ENCODE measurements at places on chromosomes 6 and 20.

- DNase-seq = no peak
Measured at GRCh38 chr6:72287801-72288200, 334.1 kb upstream of the KCNQ5 start.

GRCh38 chr6:109736273-109737025 lies 45.4 kb downstream of the FIG4 start:
- no peak for DNase-seq

GRCh38 chr6:73152966-73153757 lies 72.1 kb downstream of the KHDC1L start:
- DNase-seq = no peak

GRCh38 chr20:2595076-2595475 lies 57.4 kb upstream of the NOP56 start:
- DNase-seq = no peak

DNA sequence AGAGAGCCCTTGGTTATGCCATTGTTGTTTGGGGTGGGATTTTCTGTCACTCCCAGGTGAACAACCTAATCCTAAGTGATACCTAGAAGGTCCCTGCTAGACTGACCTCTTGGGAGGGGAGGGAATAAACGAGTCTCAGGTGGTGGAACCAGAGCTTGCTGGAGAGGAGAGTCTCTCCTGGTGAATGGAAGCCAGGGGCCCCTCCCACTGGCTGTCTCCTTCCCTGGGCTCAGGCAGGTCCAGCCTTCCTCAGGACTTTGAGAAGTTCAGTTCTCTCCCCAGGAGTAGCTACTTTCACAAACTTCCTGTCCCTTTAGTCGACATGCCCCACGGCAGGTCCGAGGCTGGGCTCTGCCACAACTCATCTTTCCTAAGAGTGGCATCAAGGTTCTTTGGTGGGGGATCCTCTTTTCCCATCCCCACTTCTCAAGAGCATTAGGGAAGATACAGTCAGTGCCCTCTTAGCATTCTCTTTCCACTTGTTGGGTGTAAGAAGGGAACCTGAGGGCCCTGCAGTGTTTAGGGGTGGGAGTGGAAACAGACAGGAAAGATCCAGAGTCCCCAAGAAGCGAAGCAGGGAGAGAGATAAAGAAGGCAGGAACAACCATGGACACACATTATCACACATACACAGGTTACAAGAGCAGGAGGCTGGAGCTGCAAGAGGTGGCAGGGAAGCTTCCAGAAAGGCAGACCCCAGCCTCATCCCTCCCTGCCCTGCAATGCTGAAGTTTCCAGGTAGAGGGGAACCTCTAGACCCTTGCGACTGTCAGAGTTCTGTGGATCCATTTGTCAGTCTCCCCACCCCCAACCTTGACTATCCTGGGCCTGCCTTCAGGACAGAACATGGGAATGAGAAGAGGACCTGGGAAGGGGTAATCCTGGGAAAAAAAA lies 900 bp upstream of the GLP1R start:
- no peak for DNase-seq

DNA sequence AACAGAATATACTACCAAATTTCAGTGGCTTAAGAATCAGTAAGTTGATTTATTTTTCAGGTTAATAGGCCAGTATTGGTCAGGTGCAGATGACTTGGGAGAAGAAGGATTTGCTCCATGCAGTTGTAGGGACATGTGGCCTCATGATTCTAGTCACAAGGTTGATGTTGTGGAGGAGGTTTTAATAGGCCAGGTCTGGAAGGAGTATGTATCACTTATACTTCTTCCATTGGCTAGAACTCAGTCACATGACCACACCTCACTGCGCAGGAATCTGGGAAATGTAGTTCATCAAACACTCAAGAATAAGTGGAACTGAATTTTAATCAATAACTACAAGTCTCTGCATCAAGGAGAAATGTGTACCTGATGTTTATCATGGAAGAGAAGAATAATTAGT lies 281.5 kb upstream of the QKI start:
- no peak for DNase-seq

- no peak for DNase-seq
Measured at GRCh38 chr20:55830121-55830827, 175.0 kb downstream of the CBLN4 start.

- DNase-seq = no peak
Measured at GRCh38 chr6:21599051-21599696, 5.6 kb downstream of the SOX4 start.

GRCh38 chr6:56420296-56420695 lies 172.9 kb upstream of the COL21A1 start:
- DNase-seq = no peak

DNA sequence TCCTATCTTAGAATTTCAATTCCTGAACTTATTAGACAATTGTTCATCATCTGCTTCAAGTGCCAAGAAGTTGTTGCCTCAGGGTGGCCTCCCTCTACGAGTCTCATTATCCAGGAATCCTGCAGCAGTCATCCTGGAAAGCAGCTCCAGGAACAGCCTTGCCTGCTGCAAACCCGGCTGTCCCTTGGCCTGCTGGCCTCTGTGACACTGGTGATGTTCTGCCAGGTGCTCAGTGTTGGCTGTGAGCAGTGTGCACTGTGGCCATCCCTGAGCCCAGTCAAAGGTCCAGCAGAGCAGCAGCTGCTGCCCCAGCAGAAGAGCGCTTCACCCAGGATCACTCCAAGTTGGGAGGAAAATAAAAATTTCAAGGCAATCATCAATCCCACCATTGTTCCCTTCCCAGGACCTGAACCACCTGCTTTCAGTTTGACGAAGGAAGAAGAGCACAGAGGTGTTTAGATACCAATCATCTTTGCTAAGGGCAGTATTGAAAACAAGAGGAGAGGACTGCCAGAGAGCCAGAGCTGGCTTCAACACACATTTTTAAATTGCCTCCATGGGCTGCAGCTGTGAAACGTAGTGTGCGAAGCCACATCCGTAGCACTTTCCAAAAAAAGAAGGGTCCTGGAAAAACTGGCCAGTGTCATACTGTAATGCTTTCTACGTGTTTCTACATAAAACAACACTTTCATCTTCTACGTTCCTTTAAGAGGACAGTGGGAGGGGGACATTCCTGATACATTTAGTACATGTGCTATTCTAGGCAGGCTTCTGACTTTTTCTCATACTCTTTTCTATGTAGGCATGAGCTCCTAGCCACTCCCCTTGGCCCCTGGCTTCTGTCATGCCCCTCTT lies 7.2 kb upstream of the FAM50B start:
- DNase-seq = no peak

- no peak for DNase-seq
Measured at GRCh38 chr6:20154753-20155152, 57.5 kb downstream of the MBOAT1 start.

DNA sequence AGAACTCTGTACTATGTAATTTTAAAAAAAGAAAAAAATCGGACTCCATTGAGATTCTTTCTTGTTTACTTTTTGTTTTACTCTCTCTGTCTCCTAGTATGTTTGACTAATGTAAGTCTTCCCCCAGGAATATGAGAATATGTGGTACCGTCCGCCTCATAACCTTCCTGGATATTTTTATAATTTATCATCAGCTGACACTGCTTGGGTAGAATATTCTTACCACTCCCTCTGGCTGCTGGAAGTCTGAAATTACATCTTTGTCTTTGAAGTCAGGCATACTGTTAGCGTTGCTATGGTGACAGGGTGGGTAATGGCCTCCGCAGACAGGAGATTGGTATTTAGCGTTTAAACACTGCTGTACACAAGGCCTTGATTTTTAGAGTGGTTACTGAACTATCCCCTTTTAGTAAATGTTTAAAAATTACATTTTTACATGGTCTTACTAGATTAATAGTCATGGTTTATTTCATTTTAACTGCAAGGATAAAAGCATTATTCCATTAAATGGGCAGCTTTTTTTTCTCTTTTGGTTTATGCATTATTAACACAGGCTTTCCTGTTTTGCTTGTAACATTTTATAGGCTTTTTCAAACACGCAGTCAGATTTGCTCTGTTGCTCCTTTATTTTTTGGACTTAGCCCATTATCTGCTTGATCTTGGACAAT lies 176.4 kb downstream of the ARID1B start:
- DNase-seq = peak; percentile 89

GRCh38 chr6:22954749-22955385 lies 385.5 kb downstream of the HDGFL1 start:
- peak; percentile 17 for DNase-seq

GRCh38 chr20:25295386-25296093 lies 47.7 kb downstream of the PYGB start:
- DNase-seq = no peak

DNA sequence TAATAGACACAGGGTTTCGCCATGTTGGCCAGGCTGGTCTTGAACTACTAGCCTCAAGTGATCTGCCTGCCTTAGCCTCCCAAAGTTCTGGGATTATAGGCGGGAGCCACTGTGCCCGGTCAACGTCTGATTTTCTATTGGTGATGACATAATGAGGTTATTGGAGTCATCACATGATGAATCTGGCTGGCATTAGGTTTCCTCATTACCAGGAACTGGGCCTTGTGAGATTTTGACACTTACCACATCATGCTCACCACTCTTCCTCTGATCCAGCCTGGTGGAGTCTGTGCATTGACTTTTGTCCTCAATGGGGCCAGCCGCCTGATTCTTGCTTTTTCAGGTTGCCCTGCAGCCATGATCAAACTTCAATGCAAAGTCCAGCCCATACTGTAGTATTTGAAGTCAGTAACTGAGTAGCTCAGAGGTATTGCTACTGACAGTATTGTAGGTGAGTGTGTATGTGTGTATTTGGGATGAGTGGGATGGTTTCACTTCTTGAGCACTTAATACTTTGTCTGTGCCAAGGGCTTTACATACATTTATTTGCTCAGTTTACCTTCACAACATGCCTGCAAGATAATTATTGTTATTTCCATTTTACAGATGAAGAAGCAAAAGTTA lies 16.0 kb downstream of the ANKS1A start:
- DNase-seq = no peak

GRCh38 chr6:126761854-126762253 lies 356.6 kb upstream of the RSPO3 start:
- DNase-seq = no peak

- no peak for DNase-seq
Measured at GRCh38 chr6:169832247-169832948, 81.0 kb downstream of the ERMARD start.

GRCh38 chr6:112842330-112842685 lies 495.2 kb downstream of the RFPL4B start:
- no peak for DNase-seq

GRCh38 chr6:120383681-120384080 lies 950.6 kb downstream of the TBC1D32 start:
- DNase-seq = no peak

DNA sequence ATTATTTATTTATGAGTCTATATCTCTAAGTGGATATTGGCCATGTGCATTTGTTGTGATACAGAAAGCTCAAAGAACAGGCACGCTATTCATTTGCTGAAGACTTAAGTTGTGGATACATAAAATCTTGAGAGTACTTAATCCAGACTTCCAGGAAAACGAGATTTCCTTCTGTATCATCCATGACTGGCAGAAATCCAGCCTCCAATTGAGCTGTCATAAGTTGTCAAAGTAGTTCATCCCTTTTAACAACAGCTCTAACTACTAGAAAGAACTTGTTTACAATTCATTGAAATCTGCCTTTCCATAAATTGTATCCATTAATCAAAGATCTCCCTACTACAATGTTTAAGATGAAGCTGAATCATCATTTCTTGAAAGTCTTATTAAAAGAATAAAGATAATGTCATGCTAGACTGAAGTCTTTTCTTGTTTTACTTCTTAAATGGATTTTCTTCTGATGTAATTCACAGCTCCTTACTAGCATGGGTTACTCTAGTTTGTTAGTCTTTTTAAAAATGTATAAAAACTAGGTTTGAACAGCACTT lies 447.3 kb upstream of the CITED2 start:
- DNase-seq = no peak

DNA sequence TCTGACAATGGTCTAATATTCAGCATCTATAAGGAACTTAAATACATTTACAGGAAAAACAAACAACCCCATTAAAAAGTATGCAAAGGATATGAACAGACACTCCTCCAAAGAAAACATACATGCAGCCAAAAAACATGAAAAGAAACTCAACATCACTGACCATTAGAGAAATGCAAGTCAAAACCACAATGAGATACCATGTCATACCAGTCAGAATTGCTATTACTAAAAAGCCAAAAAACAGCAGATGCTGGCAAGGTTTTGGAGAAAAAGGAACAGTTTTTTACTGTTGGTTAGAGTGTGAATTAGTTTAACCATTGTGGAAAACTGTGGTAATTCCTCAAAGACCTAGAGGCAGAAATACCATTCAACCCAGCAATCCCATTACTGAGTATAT lies 339.0 kb upstream of the ADGRB3 start:
- no peak for DNase-seq

- no peak for DNase-seq
Measured at GRCh38 chr20:46984405-46984804, 89.8 kb downstream of the EYA2 start.

DNA sequence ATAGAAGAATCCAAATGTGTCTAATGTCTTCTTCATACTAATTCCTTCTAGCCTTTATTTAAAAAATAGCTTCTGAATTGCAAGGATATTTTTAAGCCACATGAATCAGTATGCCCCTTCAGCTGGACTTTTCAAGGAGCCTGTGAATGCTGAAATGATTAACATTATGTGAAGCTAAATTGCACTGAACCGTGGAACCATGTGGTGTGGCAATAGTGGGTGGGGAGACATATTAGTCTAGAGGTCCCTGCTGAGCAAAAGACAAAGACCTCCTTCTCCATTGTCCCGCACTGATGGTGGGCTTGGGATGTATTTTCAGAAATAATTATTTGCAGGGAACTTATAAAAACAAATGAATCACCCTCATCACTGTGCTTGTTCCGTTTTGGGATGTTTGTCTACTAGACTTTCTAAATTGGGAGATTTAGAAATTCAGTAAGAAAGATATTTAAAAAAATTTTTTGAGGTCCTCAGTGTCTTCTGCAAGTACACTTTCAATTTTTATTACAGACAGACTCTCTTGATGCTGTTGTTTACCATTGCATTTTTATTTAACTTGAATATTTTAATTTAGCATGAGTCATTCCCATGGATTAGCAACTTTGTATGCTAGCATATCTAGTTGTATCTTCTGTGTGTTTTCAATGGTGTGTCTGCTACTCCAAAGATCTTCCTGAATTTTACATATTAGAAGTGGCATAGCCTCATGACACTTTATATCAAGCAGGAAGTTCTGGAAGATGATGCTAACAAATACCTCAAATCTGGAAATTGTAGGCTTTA lies 238.1 kb downstream of the LAMA2 start:
- no peak for DNase-seq

- no peak for DNase-seq
Measured at GRCh38 chr6:157650801-157651200, 172.2 kb upstream of the SNX9 start.

GRCh38 chr20:62177307-62177706 lies 5.5 kb upstream of the MTG2 start:
- no peak for DNase-seq

GRCh38 chr6:81304466-81304865 lies 448.0 kb downstream of the TENT5A start:
- DNase-seq = no peak

- DNase-seq = no peak
Measured at GRCh38 chr6:18632670-18633410, 245.7 kb downstream of the RNF144B start.
